CD8-positive, alpha-beta T cell (primary cell): ENCODE measurements at places on chromosomes 3 and 15.

GRCh38 chr3:179398574-179399231, 51.2 kb downstream of the MFN1 start:
- DNase-seq, result no peak

GRCh38 chr15:38487378-38487777, 33.5 kb downstream of the FAM98B start:
- DNase-seq, result no peak

- peak; percentile 33 for DNase-seq
These were observed 820 bp upstream of the HMCES start for GRCh38 chr3:129277829-129278271.

DNA sequence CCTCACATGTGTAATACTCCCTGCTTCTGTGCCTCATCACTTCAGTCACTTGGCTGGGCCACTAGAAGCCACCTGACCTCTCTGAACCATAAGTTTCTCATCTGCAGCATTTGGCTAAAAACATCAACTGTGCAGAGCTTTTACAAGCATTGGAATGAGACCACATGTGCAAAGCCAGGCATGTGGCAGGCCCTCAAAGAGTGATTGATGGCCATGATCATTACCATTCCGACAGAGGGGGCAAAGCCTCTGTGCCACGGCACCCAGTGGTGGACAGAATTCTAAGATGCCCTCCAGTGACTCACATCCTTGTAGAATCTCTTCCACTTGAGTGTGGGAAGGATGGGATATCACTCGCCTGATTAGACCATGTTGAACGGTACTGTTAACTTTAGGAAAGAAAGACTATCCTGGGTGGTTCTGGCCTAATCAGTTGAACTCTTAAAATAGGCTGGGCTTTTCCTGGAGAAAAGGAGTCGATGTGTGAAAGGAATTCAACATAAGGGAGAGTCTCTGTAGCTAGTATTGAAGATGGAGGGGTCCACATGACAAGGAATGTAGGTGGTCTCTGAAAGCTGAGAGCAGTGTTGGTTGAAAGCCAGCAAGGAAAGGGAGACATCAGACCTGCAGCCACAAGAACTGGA, 13.5 kb downstream of the CDCP1 start:
- DNase-seq, result no peak

GRCh38 chr3:76096036-76096435, 310.7 kb upstream of the ZNF717 start:
- no peak for DNase-seq

DNA sequence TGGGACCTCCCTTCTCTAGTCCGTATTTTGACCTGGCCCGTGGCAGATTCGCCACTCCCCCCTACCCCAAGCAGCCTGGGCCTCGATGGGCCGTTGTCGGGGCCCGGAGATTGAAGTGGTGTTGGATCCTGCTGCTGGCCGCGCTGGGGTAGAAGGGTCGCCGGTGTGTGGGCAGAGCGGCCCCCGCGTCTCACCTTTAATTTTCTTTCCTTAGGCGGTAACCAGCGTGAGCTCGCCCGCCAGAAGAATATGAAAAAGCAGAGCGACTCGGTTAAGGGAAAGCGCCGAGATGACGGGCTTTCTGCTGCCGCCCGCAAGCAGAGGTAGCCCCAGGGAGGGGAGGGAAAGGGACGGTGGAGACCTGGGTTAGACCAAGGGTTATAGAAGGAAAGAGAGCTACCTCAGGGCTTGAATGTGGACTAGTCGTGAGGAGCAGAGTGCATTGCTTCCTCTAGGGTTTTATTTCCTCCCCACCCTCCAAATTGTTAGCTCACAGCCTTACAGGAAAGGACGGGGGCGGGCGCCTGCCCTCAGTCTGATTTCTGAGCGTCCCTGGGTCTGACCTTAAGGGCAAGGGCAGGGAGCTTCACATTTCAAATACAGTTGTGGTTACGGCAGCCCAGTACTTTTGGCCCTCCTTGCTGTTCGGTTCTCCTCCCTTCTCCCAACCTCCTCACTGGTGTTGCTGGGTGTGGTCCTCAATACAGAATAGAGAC, 799 bp downstream of the SERF2 start:
- DNase-seq, result no peak

DNA sequence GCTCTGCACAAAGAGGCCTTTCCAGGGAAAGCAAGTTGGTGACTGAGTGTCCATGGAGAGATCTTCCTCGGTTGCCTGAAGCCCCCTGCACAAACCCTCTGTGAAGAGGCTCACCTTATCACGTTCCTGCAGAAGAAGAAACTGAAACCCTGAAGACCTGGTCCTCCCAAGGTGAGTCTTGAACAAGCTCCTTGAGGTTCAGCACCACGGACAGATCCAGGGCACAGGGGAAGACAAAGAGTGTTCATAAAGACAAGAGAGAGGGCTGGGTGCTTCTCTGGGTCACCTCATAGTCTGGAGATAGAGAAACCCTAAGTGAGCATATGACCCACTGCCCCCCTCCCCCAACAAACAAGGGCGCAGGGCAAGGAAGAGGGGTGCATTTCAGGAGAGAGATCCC, 21.7 kb upstream of the TBC1D21 start:
- peak; percentile 5 for DNase-seq

DNA sequence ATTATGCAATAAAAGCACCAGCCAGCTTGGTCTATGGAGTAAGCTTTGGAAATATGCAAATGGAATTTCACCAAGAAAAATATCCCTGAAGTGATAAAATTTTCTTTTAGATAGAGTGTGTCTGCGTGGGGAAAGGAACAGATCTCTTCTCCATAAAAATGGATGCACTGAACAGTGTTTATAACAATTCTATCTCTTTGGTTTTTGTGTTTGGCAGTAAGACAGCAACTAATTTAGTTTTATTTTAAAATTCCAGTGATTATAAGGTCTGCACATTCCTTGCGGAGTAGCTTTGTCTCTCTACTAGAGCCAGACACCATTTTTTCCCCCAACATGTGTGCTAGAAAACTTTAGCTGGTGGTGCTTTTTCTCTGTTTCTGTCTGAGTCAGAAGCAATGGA, 712.4 kb downstream of the GRM7 start:
- DNase-seq, result no peak

GRCh38 chr15:100665570-100665969, 63.2 kb downstream of the ASB7 start:
- no peak for DNase-seq

GRCh38 chr3:158355623-158356588, 215.1 kb upstream of the MLF1 start:
- no peak for DNase-seq

DNA sequence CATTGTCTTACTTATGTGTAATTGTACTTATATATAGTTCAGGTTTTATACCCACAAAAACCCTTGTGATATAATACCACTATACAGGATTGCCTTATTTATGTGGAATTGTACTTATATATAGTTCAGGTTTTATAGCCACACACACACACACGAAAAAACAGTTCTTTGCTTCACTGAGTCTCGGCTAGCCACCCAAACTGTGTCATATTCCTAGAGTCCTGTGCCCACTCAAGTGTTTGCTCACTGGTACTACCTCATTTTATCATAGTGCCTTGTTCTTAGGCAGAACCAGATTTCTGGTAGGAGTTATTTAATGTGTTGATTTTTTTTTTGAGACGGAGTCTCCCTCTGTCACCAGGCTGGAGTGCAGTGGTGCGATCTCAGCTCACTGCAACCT, 12.5 kb downstream of the RASA2 start:
- no peak for DNase-seq

GRCh38 chr3:70249509-70250160, 62.8 kb downstream of the MDFIC2 start:
- no peak for DNase-seq

GRCh38 chr3:188220097-188220788, 66.3 kb downstream of the LPP start:
- DNase-seq, result no peak

DNA sequence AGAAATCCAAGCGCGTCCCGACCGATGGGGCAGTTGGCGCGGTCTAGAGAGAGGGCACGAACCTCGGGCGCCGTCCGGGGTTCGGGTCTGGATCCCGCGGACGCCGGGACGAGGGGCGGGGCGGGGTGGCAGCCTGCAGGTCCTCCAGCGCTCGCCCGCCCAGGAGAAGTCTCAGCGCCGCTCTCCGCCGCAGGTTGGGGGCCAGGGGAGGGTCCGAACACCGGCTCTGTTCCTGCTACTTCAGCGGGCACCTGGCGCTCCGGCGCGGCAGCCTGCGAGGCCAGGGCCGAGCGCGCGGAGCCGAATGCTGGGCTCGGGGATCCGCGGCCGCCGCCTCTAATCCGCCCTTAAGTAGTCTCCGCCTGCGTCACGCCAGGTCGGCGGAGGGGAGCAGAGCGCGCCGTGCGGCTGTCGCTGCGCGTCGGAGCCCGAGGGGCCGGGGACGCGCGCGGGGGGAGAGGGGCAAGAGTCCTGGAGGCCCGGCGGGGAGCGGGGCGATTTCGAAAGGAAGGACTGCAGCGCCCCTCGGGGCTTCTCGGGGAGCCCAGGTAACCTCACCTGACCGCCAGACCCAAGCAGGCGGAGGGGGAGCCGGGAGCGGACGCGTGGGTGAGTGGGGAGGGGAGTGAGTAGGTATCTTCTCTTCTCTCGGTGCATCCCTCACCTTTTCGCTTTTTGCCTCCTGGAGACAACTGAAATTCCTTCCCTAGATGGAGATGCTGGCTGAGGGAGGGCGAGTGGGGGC, at the start of gene GJD2:
GJD2 (minus strand) TSS at position 325 of the 745 bp plus-strand sequence. CDS start 510 bp downstream, outside the sequence.
- no peak for DNase-seq
